Activated gamma-delta T cell treated with Interleukin-2 at 50 U/mL for 16 hours (primary cell): ENCODE measurements at places on chromosomes 6 and 20.
A peak's percentile ranks its signal among the peaks of the same experiment; 100 is the strongest.

DNA sequence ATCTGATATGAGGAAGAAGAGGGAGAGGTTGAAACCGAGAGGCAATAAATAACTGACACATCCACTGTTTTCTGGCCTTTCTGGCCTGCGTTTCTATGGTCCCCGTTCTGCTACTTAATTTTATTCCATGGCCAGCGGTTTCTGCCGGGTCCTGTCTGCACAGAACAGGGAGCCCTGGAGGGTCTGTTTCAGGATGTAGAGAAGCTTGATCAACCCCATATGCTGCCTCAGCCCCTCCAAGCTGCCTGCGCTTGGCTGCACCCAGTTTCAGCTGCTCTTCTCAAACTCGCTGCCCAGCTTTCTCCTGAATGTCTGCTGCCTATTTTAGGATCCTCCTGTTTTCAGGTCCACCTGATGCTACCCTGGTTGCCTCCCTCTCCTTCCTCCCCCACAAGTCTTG, 18.5 kb upstream of the PACSIN1 start:
- DNase-seq: no peak

- no peak for DNase-seq
Observed at GRCh38 chr6:167146135-167146534, 11.6 kb downstream of the GPR31 start.

DNA sequence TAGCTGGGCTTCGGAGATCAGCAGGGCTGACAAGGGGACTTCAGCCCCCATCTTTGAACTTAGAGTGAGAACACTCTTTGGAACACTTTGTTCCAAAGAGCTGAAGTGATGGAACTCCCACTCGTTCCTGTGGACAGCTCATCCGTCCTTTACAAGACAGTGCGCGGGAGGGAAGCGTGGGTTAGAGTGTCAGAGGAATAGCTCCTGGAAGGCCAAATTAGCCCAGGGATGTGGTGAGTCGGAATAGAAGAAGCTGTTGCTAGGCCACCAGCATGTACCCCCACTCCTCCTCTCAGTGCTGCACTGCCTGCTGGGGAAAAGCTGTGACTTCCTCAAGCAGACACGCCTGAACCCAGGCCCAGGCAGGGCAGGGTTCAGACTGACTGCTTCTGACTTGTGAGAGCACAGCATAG, 1.7 kb downstream of the SDCBP2 start:
- no peak for DNase-seq

DNA sequence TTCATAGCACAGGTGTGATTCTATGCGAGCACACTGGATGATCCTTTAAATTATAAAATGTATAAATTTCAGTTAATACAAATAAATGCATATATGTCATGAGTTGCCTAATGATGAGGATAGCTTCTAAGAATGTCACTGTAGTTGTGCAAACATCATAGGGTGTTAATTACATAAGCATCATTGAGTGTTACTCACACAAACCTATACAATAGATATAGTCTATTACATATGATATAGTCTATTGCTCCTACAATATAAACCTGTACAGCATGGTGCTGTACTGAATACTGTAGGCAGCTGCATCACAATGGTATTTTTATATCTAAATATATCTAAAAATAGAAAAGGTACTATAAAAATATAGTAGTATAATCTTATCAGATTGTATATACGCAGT, 159.0 kb downstream of the PTPRK start:
- DNase-seq: no peak

DNA sequence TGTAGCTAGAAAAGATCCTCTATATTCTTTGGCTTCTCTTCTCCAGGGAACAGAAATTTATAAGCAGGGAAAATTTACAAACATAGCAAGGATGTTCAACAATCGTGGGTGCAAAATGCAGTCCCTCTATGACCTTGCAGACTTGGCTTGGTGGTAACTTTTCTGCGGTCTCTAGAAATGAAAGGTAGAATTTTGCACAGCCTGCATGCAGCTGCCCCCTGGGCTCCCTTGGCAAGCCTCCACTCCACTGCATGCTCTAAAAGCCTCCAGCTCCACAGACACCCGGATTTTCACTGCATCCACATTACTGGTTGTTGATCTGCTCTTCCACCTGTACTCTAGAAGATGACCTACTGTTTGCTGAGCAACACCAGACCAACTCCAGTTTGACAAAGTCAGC, 236.5 kb upstream of the EYS start:
- no peak for DNase-seq

DNA sequence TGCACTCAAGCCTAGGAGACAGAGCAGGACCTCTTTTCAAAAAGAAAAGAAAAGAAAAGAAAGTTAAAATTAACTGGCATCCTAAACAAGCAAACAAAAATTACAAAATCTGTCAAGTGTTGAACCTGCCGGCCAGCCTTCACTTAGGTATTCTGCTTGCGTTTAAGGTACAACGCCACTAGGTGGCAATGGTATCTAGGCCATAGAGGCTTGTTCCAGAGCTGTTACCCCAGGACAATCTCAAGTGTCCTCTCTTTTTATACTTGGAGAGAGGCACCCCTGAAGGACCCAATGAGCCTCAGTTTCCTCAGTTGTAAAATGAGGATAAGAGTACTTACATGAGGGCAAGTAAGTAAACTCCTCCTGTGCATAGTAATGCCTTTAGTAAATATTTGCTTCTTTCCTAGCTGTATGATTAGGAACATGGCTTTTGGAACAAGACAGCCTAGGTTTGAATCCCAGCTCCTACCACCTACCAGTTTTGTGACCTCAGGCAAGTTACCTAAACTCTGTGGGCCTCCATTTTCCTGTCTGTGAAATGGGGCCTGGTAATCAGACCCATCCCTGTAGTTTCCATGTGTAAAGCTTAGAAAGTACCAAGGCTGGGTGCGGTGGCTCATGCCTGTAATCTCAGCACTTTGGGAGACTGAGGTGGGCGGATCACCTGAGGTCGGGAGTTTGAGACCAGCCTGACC, 5.8 kb upstream of the PACSIN1 start:
- peak; percentile 55 for DNase-seq
